COR-L47 (cell line): ENCODE measurements at places on chromosomes 6 and 20.
A peak's percentile ranks its signal among the peaks of the same experiment; 100 is the strongest.

DNA sequence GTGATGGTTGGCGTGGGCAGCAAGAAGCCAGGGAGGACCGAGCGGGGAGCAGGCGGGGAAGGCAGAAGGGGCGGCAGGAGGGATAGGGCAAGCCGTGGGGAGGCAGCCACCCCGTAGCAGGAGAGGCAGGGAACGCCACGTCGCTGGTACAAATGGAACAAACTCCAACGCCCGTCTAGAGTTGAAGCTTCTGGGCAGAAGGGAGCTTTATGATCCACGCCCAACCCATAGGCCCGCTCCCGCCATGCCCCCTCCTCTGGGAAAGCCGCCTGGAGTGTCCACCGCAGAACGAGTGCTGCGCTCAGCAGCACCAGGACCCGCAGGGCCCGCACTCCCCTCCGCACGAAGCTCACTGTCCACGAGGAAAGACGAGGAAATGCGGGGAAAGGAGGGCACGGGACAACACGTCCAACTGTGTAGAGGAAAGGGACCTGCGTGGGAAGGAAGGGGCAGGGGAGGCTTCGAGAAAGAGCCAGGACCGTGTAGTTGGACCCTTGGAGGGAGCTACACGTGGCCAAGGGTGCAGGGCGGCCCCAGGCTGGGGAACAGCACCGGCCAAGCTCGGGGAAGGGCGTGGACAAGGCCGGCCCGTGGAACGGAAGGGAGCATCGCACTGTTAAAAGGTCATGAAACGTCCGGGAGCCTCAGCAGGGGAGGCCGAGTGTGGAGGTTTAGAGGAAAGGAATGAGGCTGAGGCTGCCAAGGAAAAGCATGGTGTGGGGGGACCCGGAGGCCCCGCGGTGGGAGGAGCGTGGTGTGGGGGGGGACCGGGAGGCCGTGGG, 204.0 kb downstream of the DLL1 start:
- DNase-seq = no peak

- DNase-seq = no peak
Measured at GRCh38 chr6:64983089-64983488, 723.9 kb downstream of the EYS start.

DNA sequence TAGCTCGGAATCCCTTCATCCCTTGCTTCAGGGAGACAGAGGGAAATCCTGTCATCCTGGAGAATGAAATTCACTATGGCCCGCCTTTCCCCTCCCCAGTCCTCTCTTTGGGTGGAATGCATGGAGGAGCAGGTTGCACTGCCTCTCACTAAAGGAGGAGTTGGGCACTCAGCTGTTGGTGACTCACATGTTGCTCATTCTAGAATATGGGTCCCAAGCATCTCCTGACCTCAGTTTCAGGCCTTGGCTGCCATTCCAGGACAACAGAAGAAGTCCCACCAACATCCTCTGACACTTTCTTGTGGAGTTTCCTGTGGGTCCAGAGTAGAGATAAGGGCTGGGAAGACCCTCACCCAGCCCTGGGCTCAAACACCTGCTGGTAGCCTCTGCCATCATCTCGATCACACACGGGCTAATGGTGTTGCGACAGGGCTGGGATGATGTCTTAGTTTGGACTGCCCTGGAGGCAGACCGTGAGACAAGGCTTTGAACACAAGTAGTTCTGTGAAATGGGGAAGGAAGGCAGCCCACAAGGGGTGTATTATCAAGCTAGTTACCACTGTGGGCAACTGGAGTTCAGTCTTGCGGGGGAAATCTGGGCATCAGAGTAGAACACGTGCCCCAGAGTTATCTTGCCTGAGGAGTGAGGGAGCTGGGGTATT, 52.4 kb upstream of the RNF24 start:
- DNase-seq = no peak

DNA sequence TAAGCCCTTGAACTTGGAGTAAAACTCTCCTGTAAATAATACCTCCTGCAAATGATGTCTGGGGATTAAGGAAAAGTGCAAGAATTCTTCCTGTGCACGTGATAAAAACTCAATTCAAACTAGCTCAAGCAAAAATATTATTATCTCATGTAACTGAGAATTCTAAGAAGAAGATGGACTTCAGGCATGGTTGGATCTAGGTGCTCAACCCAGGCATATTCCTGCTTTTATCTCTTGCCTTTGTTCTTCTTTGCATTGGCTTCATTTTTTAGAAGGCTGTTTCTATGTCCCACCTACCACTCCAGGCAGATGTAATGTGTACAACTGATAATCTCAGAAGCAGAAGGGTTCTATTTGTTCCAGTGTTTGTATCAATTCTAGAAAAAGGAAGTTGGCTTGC, 95.8 kb downstream of the DACT2 start:
- no peak for DNase-seq

- DNase-seq = peak; percentile 19
Measured at GRCh38 chr6:125974214-125974866, 12.0 kb upstream of the TRMT11 start.

GRCh38 chr6:49038294-49038822, 424.7 kb downstream of the MMUT start:
- no peak for DNase-seq

GRCh38 chr6:40809627-40810026, 222.5 kb upstream of the LRFN2 start:
- no peak for DNase-seq
